ENCODE measurements at places on chromosomes 5 and 9.

DNA sequence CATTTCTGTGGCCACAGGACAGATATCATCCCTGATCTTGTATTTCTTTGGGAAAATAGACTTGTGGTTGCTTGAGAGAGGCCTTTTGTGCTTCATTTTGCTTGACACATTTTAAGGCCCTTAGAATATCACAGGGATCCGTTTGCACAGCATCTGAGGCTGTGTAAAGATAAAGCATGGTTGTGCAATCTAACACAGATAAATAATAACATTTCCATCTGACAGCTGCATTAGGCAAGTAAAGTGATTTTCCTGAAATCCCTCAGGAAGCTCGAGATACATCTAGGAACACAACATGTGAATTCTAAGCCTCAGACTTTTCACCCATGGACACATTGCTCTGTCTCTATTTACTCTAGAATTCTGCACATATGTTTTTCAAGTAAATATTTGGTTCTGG lies 212.8 kb upstream of the ADAMTSL1 start:
- DNase-seq: no peak

DNA sequence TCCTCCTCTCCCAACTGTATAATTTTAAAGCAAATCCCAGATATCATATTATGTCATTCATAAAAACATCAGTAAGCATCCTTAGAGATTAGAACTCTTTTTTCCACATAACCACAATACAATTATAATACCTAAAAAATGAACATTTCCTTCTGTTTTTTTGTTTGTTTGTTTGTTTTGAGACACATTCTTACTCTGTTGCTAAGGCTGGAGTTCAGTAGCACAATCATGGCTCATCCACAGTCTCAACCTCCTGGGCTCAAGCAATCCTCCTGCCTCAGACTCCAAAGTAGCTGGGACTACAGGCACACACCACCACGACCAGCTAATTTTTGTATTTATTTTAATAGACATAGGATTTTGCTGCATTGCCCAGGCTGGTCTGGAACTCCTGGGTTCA lies 8.0 kb downstream of the F2R start:
- DNase-seq: no peak

DNA sequence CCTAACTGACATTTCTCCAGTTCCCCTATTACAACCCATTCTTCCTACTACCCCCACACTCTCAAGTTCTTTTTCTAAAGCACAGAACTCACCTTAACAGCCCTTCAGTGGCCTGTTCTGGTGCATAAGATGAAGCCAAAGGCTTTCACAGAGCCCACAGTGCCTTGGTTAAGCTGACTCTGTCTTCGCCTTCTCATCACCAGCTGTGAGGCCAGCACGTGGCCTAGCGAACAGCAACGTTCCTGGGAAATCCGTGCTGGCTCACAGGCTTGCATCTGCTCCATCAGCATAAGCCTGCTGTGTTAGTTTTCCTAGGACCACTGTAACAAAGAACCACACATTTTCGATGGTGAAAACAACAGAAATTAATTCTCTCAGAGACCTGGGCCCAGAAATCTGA lies 67.9 kb upstream of the LPAR1 start:
- no peak for DNase-seq

DNA sequence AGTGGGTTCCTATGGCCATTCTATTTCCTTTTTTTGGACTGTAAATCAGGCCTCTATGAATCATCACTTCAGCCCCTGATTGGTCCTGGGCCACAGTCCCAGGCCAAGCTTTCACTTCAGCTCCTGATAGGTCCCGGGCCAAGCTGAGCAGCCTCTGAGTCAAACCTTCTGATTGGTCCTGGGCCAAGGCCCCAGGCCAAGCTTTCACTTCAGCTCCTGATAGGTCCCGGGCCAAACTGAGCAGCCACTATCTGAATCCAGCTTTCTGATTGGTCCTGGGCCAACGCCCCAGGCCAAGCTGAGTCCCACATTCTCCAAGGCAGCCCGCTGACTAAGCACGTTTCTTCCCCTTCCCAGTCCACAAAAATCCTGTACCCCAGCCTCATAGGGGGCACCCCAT lies 1972.9 kb upstream of the ACO1 start:
- DNase-seq: no peak

DNA sequence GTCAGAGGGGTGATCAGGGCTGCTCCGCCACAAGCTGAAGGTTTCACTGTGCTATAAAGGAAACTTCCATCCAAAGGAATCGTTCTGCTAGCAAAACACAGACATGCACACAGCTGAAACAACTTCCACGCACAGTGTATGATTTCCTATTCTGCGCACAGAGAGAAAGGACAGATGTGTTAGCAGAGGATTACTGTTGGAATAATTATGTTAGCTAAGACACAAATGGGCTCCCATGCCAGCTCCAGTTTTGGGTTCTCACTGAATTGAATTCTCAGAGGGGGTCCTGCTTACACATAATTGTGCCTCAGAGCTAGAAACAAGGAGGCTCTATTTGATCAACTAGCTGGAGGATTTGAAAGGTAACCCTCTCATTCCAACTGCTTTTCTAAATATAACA lies 352.4 kb downstream of the IRX2 start:
- no peak for DNase-seq
